ENCODE measurements at places on chromosomes 12 and 14.
A peak's percentile ranks its signal among the peaks of the same experiment; 100 is the strongest.

DNA sequence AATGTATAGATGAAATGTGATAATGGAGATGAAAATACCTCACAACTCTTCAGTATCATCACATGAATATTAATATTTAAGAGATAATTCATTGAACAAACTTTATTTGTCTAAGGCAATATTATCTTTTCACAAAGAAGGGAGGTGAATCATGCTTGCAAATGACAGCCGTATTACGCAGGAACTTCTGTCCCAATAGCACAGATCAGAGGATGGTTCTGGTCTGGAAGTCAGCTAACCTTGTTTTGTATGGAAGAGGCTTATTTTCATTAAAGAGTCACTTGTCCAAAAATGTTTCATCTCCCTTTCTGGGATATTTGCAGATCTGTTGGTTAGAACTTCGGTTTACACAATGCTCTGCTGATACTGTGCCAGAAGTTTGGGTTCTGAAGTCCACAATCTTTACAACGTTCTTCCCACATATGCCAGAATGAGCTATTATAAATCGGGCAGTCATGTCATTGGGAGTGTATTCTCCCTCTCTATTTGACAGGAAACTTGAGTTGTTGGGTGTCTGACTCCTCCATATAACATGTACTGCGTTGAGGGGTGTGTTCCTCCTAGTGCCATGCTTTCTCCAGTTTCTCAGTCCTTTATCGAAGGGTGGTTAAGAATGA is 29.8 kb downstream of the YY1 start:
- DNase-seq = no peak

GRCh38 chr12:58321414-58321813 is 380.0 kb downstream of the ATP23 start:
- no peak for DNase-seq

DNA sequence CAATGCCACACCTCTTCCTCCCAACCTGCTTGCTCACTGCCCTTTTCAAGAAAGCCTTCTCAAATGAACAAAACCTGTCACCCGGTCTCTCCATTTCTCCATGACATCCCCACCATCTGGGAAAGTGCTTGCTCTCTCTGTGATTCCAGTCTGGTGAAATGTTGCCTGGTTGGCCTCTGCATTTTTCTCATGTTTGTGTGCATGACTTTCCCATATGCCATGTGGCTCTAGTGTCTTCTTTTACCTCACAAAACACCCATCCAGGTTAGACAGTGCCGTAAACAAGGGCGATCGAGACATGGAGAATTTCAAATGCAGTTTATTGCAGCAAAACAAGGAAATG is 5.8 kb downstream of the KRT1 start:
- peak; percentile 5 for DNase-seq

DNA sequence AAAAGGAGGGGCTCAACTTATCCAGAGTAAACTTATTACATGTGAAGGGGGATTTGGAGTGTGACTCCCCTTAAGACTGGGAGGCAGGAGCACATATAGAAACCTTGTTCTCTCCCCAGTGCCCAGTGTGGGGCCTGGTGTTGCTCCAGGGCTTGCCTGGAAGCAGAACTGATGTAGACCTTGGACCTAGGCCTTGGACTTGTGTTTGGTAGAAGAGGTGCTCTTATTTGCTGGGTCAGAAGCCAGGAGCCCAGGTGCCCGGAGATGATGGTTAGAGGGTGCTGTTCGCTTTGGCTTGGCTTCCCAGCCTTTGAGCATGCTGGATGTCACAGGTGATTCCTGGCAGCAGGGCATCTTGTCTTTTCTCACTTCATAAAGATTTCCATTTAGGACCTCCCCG is 110.4 kb downstream of the SMOC1 start:
- DNase-seq = no peak
